ENCODE measurements at places on chromosomes 5 and 9.

DNA sequence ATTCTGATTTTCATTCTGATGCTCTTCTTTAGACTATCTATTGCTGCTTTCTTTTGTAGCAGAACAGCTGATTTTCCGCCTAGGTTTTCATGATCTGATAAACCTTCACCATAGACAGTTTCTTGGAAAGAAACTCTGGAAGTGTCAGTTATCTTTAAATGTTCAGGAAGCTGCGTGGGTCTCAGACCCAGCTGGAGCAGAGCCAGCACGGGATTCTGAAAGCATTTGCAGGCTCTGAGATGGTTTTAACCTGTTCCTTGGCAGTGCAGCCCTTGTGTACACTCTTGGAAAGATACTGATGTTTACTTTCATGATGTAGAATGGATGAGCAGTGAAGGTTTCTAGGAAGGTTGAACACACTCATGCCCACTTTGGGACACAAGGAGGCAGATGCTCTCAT, 178.0 kb upstream of the DMRT1 start:
- no peak for DNase-seq

- no peak for DNase-seq
These were observed 3.2 kb downstream of the TESK1 start for GRCh38 chr9:35608221-35608620.

- no peak for DNase-seq
These were observed 3.1 kb downstream of the RHOBTB3 start for GRCh38 chr5:95734187-95734586.

- DNase-seq: no peak
These were observed 665.5 kb upstream of the ZNF608 start for GRCh38 chr5:125411744-125412560.

- no peak for DNase-seq
These were observed 185.1 kb upstream of the DMAC1 start for GRCh38 chr9:7984692-7985091.

GRCh38 chr5:113090336-113091106, 113.9 kb downstream of the DCP2 start:
- DNase-seq: no peak

- DNase-seq: no peak
These were observed 99.7 kb upstream of the OSMR start for GRCh38 chr5:38745836-38746732.

- DNase-seq: no peak
These were observed 3.3 kb downstream of the EBF1 start for GRCh38 chr5:159096243-159096923.

DNA sequence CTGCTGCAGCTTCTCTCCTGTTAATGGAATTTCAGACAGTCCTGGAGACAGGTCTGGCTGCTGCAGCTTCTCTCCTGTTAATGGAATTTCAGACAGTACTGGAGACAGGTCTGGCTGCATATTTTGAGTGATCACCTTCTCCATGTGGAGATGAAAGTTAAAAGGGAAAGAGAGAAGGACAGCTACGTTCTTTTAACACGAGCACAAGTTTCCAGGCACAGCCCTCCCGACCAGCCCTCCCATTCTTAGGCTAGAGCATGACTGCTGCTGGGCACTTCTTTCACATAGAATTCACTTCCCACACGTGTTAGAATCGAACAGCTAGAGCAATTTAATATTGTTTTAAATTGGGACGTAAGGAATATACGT, 133.3 kb upstream of the DMRT1 start:
- no peak for DNase-seq

GRCh38 chr5:92222449-92222848, 839.3 kb upstream of the ARRDC3 start:
- no peak for DNase-seq

DNA sequence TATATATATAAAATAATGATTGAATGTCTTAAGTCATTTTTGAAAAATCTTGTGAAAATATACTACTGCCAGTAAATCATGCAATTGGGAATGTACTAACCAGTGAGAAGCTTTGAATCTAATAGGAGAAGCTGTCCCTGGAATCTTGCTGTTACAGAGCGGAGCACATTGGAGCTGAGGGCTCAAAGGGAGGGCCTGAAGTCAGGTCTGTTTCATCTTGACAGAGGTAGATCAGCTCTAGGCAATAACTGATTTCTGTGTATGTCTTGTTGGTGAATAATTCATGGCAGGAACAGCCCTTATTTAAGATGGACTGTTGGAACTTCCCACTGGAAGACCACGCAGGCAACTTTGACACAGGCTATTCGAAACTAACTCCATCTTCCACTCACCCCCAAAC, 17.5 kb downstream of the CAMK4 start:
- no peak for DNase-seq

- DNase-seq: no peak
These were observed 327.4 kb downstream of the SH3GL2 start for GRCh38 chr9:17906176-17906840.

DNA sequence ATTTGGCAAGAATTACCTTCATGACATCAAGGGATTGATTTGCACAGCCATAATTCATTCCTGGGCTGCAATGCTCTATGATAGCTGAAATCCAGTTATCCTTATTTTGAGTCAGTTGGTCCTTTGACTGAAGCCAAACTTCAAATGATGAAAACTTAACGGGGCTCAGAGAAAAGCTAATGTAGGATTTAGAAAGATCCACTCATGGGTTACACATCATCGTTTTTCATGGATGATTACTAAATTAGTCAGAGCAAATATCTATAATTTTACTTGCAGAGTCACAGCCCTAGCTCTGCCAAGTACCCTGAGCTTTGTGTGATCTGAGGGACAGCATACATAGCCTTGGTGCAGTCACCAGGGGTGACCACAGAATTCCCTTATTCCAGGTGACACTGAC, 27.3 kb upstream of the MUSK start:
- DNase-seq: no peak

- no peak for DNase-seq
These were observed at the start of gene MEF2C for GRCh38 chr5:88883059-88883835. MEF2C (minus strand) TSS chr5:88883184; CDS start chr5:88823788, 59,396 bp downstream.

GRCh38 chr5:139376364-139376763, 6.7 kb downstream of the SLC23A1 start:
- no peak for DNase-seq

- no peak for DNase-seq
These were observed 298.6 kb downstream of the DIRAS2 start for GRCh38 chr9:90343991-90344390.

DNA sequence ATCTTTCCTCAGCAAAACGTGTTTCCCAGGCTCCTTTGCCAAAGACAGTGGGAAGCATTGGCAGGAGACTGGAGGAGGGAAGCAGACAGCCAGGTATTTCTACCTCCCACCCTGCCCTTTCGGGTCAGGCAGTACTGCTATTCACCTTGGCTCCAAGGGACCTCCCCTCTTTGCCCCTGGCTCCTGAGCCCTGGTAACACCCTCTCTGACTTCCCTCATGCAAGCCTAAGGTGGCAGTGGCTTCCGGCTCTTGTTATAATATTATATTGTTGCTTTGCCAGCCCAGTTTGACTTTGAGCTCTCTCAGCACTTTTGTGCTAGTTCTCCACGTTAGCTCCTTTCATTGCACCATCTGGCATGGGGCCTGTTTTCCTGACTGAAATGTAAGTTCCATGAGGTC, 81.6 kb upstream of the IFNK start:
- no peak for DNase-seq

DNA sequence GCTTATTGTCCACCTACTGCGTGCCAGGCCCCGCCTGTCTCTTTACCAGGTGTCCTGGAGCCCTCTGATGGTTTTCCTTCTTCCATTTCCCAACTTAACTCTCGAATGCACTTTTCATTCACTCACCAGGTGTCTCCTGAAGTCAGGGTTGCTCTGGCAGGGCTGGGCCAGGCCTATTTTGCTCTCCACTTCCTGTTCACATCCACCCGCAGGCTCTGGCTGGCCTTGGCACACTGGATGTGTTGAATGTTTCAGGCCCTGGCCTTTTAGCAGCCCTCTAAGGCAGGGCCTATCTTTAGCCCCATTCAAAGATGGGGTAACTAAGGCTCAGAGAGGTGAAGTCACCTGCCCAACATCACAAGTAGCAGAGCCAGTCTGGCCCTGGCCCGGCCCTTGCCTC, 16.4 kb downstream of the LRRC8A start:
- DNase-seq: no peak

DNA sequence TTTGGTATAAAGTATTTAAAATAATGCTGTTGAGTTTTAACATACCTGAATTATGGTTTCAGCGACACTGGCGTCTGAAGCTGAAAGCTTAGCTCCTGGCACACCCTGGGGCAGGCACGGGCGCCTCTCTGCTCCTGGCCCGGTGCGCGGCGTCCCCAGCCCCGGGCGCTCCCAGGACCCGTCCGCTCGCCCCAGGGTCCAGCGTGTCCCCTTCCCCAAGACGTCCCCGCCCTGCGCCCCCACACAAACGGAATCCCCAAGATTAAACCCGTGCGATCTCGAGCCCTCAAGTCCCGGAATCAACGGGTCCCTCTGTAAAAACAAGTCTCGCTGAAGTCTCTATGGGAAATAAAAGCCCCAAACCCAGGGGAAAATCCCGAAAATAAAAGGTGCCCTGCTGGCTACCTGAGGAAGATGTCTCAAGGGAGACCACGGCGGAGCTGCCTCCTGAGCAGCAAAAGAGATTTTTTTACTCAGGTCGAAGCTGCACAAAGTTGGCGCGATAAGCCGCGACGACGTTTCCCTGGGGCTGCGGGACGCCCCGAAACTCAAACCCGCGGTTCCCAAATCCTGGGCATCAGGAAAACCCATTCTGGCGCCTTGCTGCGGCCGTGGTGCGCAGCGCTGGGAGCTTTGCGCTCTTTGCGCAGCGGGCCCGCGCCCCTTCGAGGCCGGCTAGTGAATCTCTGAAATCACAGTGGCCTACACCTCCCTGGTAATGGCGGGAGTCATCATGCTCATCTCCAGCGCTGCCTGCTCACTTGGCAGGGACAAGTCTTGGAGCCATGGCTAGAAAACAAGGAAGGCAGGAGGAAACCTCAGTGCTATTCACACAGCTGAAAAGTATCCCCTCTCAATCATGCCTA, 6.3 kb upstream of the IFNA8 start:
- no peak for DNase-seq

GRCh38 chr5:134226441-134227192, 744 bp upstream of the PPP2CA start:
- peak; percentile 2 for DNase-seq

GRCh38 chr5:61180886-61181285, 18.6 kb upstream of the SMIM15 start:
- no peak for DNase-seq

GRCh38 chr5:8934455-8934854, 611.4 kb downstream of the SEMA5A start:
- no peak for DNase-seq

GRCh38 chr9:36772449-36773403, 200.0 kb downstream of the MELK start:
- no peak for DNase-seq

GRCh38 chr9:37913480-37914153, 9.7 kb upstream of the SLC25A51 start:
- DNase-seq: peak; percentile 59

DNA sequence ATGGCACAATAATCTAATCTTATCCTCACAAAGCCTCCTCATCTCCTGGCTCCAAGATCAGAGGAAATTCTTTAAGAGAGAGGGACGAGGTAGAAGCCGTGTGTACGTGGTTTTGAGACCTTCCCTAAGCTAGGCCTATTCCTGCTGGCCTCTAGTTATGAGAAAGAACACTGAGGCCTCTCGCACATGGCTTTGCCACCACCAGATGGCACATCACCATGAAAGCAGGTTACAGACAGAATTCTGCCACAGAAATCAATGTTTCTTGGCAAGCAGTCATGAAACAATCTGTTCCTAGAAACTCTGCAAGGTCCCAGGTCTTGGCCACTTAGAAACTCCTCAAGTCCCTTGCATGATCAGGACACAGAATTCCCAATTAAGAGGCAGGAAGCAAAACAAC, 268.2 kb upstream of the TAS2R1 start:
- DNase-seq: no peak

GRCh38 chr9:69623276-69623675, 48.9 kb downstream of the APBA1 start:
- no peak for DNase-seq

DNA sequence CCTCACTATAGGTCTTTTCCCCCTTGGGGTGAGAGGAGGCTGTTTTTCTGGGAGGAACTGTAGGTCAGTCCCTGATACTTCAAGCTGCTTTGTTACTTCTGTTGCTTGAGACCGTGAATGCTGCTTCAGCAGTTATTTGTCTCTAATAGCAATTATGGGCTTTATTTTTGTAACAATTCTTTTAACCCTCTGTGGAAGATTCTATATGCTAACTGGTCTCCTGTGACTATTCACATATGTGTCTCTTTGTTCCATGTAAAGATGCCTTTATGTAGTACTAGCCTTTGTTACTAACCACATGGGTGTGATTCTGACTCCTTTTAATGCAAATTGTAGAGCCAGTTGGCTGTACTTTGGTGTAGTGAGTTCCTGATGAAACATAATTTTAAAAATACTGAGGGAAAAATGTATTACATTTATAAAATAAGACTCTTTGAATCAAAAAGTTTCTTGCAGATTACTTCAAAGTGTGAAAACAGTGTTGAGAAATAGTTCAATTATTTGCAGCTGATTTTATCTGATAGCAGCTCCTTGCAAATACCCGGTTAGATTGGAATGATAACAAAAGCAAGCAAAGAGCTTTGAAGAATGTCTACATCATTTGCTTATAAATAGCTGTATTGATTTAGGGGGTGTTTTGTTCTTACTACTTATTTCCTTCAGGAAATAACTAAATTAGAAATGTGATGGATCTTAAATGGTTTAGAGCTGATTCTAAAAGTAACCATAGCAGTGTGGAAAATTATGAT, 46.6 kb downstream of the ANGPTL2 start:
- no peak for DNase-seq
